ENCODE measurements at places on chromosomes 5 and 9.
A peak's percentile ranks its signal among the peaks of the same experiment; 100 is the strongest.

GRCh38 chr5:1540831-1541701 lies 17.3 kb upstream of the LPCAT1 start:
- DNase-seq = no peak

GRCh38 chr5:62342476-62342837 lies 36.5 kb downstream of the KIF2A start:
- no peak for DNase-seq

DNA sequence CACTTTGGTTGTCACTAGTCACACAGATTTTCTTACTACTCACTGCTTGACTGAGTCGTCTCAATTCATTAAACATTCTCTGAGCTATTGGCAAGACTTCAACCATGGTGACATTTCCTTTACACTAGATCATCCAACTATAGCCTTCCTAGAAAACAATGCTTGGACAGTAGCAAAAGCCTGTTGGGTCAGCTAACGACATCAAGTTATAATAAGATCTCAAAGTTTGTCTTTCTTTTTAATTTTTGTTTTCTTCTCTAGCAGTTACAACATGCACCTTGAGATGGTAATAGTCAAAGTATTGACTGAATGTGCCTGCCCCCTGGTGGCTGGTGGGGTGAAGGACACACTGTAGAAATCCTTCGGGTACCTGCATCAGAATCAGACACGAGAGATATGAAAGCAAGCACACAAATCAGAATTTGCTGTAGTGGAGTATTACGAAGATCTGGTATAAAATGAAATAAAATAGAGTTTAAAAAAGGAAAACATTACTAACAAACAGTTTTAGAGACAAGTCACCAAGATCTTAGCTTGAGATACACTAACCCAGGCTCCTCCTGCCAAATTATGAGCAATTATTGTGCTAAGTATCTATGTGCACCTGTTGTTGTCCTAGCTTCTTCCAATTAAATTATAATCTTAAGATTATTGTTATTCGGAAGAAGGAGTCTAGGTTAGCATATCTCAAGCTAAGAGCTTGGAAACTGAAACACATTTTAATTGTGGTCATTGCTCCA lies 81.2 kb downstream of the ARL15 start:
- peak; percentile 46 for DNase-seq

DNA sequence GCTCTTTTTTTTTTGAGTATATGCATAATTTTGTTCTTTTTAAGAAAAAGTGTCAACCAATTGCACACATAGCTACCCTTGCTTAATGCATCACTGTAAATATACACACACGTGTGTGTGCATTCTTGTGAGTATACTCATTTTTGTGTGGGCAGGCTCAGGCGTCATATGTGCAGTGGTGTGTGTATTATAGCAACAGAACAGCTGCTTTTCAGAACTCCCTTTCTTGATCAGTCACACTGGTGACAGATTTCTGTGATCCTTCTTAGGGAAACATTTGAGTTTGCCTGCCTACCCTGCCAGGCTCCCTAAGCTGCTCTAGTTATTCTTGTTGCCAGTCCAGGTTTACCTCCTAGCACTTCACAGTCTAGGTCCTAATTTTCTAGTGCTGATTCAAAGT lies 287.0 kb upstream of the SEMA6A start:
- no peak for DNase-seq

- DNase-seq = peak; percentile 77
Observed at GRCh38 chr5:169945831-169946261, 34.4 kb downstream of the INSYN2B start.

- DNase-seq = no peak
Observed at GRCh38 chr5:73485715-73486114, 12.5 kb upstream of the BTF3 start.

DNA sequence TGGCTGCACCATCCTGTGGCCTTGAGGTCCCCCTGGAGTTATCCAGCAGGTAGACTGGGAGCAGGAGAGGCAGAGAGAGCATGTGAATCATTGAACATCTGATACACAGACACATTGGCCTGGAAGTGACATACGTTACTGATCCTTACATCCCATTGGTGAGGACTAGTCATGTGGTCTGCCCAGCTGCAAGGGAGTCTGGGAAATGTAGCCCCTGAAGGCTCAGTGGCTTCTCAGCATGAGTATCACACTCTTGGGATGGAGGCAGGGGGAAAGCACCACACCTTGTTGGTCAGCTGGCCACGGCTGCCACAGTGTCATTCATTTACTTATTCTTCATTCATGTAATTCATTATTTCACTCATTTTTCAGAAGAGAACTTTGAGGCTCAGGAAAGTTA lies 13.3 kb upstream of the KCNMB1 start:
- no peak for DNase-seq

GRCh38 chr9:71249729-71250317 lies 128.4 kb upstream of the TRPM3 start:
- peak; percentile 68 for DNase-seq

GRCh38 chr5:142283304-142283703 lies 41.5 kb downstream of the SPRY4 start:
- DNase-seq = no peak

DNA sequence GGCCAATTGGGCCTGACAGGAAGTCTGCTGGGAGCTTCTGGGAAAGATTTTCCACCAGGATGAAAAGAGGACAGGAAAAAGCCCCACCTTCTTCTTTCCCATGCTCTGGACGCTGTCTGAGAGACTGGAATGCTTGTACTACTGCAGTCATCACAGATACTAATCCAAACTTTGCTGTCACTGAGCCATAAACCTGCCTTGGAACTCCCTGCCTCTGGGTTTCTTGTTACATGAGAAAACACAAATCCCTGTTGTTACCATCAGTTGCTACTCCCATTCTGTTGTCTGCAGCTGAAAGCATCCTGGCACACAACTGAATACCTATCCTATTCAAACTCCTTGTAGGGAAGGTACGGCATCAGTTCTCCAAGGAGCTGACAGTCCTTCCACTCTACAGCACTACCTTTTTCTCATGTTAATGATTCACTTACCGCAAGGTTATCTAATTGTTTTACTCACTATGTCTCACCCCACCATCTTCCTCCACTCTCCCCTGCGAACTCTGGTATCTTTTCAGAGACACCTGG lies 167.5 kb downstream of the CDK5RAP2 start:
- DNase-seq = no peak

DNA sequence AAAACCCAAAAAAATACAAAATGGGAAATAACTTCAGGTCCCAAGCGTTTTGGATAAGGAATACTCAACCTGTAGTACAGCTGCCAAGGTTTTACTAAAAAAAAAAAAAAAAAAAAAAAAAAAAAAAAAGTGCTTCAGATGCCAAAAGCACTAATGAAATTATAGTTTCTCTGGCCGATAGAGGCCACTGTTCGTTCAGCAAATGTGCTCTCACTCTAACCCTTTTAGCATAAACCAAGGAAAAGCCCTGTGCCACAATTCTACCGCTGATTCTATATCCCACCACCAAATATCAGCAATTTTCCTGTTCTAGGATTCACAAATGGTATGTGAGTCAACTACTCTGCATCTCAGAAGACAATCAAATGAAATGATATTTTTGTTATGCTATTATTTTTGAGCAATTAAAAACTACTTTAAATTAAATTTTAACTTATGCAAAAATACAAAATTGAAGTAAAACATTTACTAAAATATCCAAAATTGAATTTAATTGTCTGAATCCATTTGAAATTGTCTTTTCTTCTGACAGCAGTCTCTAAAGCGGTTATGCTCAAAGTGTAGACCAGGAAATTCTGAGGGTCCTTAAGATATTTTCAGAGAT lies 79.8 kb downstream of the RICTOR start:
- peak; percentile 44 for DNase-seq

DNA sequence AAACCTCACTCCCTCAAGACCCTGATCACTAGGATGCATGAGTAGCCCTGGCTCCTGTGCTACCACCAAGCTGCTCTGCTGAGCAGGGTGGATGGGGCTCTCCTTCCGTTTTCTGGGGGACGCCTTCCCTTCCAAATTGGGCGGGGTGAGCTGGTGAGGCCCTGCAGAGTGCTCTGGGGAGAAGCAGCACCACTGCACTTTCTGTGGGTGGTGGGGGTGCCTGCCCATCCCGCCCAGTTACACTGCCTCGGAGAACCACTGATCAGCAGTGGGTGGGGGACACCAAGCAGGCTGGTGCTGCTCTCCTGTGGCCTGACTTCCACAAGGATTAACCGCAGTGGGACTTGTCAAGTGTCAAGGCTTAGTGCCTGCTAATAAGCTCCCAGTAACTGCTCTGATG lies 19.0 kb downstream of the GFPT2 start:
- no peak for DNase-seq

DNA sequence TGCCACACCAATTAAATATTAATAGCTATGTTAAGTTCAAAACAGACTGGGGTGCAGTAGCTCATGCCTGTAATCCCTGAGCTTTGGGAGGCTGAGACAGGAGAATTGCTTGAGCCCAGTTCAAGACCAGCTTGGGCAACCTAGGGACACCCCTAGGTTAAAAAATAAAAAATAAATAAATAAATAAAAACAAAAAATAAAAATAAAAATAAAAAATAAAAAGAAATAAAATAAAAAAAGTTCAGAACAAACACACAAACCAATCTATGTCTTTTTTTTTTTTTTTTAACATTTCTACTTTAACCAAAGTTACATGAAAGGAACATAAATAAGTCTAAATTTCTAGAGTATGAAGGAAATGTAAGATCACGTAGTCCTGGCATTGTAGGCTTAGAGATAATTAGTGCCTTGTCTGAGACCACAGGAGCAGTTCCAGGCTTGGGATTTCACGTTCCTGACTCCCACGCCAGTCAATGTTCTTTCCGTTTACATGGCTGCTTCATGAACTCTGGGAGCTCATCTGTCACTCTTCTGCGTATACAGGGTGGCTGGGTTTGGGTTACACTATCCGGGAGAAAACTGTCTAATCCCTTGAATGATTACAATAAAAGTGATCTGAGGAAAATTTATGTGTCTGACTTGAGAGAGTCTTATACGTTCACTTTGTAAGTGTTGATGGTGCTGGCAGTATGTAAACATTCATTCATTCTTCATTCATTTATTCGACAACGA lies 85.2 kb downstream of the KIAA1958 start:
- DNase-seq = no peak

GRCh38 chr5:5335700-5336264 lies 86.7 kb upstream of the ICE1 start:
- no peak for DNase-seq

DNA sequence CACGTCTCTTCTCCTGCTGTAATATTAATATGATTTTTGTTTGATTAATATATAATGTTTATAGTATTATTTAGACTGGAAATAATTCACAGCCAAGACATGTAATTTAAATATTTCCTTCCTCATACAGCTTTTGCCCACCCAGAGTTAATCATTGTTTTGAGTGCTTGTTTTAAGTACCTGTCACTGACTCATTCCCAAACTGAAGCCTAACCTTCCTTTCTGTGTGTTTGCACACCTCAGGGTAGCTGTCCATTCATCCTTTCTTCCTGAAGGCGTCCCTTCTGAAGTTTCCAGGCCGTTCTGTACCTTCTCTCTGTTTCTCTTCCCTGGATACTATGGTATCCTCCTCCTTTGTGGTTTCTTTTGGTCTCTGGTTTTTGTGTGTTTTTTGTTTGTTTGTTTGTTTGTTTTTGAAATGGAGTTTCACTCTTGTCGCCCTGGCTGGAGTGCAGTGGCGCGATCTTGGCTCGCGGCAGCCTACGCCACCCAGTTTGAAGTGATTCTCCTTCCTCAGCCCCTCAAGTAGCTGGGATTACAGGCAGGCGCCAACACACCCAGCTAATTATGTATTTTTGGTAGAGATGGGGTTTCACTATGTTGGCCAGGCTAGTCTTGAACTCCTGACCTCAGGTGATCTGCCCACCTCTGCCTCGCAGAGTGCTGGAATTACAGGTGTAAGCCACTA lies 312.4 kb downstream of the DOCK8 start:
- no peak for DNase-seq

DNA sequence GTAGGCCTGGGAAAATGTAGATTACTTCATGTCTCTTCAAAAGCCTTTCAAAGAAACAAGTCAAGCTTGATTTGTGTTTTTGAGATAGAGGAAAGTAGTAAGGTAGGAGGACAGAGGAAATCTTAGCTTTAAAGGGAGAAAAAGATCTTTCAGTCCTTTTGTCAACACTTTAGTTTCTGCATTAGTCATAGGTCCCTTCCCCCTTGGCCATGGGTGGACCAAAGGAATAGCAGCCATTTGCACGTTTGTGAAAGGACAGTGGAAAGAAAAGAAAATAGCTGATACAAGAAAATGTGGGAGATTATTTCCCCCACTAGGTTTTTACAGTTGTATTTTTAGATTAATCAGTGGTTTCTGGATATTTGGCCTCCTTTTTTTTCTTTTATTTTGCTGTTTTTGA lies 121.9 kb upstream of the GRHPR start:
- no peak for DNase-seq

DNA sequence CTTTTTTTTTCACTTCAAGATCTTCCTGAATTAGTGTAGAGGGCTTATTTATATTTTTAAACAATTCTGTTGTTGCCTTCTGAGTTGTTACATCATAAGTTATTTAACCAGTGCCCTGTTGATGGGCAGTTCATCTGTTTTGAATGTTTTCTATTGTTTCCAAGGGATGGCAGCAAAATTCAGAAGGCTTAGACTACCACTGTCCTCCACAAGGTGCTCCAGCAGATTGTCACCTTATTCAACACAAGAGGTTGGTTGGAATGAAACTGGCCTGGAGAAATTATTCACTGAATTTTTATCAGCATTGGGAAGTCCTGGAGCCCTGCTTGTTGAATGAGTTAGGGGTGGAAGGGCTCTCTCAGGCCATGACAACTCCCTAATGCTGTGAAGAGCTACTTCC lies 1.3 kb upstream of the KLHL9 start:
- no peak for DNase-seq

DNA sequence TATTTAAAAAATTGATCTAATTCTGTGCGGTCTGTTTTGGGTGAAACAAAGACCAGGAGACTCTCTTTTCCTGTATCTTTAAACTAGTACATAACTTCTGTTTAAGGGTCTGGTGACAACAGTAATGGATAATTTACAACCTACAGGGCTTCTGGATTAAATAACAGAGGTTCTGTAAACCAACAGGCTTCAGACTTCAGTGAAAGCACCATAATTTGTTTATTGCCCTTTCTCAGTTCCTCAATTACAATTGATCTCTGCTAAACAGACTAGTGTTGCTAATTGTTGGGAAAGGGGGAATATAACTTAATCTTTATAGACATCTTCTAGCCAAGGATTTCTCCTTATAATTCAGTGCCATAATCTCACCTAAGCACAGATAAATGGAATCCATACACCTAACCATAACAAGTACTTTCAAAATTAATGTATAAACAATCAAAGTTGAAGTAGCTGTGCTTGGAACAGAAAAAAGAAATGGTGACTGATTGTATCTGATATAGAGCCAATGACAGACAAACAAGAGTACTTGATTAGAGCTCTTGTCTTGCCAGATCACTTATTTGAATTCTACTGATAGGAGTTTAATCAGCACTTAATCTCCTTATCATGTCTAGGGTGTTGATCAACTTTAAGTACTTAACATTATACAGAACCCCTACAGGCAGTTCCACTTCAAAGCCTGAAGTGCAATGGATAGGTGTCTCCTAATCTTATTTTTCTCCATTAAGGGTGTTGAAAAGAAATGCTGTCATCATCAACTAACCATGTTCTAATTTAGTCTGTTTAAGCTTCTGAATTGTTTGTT lies 536.0 kb downstream of the NR2F1-AS1 start:
- no peak for DNase-seq

DNA sequence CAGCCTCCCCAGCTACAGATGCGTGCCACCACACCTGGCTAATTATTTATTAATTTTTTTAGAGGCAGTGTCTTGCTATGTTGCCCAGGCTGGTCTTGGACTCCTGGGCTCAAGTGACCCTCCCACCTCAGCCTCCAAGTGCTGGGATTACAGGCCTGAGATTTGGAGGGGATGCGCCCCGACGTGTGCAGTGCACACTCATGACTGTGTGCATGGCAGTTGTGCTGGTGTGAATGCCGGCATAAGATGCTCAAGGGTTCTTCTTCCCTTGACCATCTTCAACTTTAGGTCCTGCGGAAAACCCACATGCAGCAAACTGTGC lies 3.5 kb upstream of the SLC34A1 start:
- no peak for DNase-seq
